ENCODE measurements at places on chromosomes 12 and 14.

DNA sequence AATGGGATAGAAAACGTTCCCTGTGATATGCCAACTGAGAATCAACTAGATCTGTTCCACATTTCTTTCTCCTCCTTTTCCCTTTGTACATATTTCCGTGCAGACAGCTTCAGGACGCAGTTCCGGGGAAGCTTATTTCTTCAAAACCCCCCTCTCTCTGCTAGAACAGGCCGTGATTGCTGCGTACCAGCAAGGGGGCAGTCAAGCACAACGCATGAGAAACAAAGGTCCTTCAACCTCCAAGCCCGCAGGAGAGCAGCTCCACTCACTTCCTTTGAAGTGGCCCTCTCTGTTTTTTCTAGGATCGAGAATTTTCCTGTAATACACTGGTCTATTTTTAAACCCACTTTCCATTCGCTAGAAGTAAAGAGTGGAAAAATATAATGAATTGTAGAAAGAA is 80.8 kb downstream of the ZNF664 start:
- no peak for DNase-seq

- DNase-seq = peak; percentile 26
Observed at GRCh38 chr14:39581474-39581873, 149.2 kb upstream of the FBXO33 start.

DNA sequence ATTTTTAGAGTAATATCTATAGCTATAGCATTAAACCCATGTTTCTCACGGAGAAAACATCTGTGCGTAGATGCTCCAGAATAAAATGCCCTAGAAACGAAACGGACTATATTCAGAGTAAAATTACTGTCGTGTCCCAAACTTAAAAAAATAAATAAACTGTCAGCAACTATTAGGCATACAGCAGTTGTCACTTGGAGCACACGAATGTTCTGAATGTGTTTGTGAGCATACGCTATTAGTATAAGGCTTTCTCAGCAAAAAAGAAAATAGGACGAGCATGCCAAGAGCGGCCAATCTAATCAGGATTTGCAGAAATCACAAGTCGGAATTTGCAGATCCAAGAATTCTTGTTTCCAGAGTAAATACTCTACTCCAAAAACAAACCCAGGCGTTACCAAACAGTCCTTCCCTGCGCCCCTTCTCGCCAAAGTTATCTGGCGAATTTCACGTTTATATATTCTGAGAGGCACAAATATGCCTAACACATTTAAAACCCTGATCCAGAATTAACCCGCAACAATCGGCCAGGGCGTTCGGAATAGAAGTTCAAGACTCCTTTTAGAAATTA is 836 bp downstream of the PTPN21 start:
- DNase-seq = no peak

DNA sequence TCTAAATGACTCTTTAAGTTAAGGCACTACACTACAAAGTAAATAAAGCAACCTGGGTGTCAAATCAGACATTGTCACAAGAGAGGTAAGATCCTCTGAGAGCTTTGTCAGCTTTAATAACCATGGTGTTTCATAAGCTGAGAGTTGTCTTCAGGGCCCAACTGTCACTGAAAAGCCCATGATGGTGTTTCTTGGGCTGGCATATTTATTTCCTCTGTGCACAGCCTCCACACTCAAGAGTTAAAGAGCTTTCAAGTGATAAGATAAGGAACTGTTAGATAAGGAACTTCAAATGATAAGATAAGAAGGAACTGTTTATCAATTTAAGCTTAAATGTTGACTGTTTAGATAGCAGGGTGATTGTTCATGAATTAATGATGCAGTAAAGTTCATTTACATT is 495.4 kb downstream of the TMEM117 start:
- DNase-seq = no peak

DNA sequence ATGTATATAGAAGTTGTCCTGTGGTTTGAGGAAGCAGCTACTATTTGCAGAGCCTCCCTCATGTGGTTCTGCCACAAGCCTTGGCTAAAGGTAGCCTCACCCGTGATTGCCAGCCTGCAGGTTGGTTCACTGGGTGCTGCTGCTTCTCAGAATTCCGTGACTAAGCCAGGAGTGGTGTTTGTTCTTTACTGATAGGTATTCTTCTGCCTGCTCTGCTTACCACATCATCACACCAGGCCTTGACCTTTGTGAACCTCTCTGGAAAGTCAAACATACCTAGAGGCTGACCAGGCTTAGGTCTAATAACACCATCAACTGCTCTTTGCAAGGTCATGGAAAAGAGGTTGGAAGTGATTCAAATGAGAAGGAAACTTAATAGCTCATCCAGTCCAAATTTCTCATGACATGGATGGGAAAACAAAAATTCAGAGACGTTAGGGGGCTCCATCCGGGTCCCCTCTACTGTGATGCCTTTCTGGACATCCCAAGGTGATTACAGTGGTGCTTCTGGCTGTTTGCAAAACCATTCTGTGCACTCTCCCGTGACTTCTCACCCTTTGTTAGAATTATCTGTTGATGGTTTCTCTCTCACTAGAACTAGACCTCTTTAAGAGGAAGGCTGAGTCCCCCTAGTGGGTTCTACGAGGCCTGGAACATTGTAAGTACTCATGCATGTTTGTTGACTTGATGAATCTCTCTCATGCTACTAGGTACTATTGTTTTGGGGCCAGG is 8.5 kb upstream of the SOCS2 start:
- peak; percentile 48 for DNase-seq

GRCh38 chr12:126157575-126157966 is 1092.3 kb downstream of the AACS start:
- no peak for DNase-seq

DNA sequence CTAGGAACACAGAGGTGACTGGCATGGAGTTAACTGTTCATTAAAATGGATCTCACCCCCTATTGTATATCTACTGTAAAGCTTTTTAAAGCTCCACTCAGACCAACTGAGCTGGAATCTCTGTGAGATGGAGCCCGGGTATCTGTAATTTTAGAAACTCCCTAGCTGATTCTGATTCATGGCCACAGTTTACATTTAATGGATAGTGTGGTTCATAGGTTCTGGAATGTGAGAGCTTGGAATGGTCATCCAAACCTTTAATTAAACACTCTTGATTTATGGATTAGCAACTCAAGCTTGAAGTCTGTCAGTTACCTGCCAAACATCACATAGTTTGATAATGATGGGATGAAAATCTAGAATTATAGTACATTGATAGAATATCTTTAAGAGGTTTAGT is 183.8 kb downstream of the SLC25A21 start:
- DNase-seq = no peak

DNA sequence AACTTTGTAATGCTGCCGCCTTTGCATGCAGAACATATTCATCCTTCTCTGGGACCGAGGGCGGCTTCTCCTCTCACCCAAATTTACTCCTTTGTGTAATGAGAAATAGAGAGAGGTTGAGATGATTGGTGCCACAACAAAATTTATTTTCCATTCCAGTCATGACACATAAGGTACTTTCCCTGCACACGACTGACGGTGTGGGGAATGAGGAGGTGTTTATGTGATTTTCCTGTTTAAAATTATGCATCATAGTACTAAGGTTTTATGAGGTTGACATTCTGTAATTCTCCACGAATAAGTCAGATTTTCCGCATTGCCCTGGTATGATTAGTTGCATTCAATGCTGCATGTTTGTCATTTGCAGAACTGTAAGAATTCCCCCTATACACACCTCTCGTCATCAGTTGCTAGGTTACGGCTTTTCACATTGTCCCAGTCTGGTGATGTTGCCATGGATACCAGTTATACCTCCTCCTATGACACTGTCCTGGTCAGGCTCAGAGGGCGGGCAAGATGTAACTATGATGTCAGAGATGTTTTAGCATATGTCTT is 23.1 kb downstream of the BICDL1 start:
- DNase-seq = no peak

GRCh38 chr12:28844718-28845117 is 304.4 kb upstream of the FAR2 start:
- DNase-seq = no peak

DNA sequence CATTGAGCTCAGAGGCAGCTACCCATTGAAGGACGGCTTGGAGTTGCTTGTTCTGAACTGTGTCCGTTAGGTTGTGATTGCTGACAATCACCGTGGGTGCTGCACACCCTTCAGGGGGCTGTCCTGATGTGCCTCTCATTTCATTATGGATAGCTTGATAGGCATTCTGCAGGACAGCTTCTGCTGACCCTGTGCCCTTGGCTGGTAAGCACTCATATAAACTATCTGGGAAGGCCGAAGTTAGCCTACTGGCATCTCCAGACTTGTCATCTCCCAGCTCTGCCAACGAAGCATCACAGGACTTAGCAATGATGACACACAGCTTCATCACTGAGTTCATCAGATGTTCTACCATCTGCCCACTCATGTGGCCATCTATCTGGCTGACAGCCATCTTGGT is 22.3 kb downstream of the AKAP3 start:
- DNase-seq = no peak

DNA sequence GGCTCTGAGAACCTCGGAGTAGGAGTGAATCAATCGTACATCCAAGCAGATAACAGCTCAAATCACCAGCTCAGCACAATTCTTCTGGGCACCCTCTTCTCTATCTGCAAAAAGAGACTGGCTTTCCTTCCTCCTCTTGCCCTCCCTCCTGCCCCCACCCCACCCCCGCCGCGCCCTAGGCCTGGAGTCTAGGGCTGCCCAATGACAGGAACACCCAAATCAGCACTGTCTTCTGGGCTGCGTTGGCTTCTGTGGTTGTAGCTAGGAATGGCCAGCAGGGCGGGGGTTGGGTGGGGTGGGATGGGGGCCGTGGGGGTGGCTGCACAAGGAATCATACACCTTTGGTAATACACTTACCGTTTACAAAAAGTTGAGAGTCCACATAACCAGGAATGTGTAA is 28.0 kb upstream of the TMCC3 start:
- DNase-seq = no peak

DNA sequence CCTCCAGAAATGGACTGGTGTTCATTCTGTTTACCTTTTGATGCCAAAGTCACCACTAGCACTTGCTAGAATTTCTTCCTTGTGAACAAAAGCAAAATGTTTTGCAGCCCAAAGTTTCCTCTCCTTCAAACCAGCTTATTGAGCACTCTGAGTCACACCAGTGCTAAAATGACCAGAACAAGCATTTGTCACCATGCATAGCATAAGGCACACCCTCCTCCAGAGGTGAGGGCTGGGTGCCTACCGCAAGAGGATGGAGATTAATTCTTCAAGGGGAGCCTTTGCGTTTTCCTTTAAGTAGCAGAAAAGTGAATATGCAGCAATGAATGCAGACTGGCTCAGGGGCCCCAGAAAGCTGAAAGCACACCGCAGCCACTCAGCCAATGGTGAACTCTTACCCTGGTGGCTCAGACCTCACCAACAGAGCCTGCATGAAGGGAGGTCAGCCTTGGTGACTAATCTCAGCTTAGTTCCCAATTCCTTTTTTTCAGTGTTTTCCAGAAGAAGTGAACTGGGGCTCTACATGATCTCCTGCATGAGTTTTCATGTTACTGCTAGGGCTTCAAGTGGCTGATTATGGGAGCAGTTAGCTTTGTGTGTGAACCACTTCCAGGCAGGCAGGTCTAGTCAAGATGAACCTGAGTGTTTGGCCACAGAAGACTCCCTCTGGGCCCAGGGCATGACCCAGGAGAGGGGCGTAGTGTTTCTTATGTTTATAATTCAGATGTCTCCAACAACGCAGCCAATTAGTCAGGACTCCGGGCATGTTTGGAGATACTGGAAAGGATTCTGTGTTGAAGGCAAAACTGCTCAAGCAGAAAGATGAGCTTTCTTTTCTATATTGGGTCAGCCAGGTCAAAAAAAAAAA is 96.3 kb downstream of the PAX9 start:
- DNase-seq = no peak

DNA sequence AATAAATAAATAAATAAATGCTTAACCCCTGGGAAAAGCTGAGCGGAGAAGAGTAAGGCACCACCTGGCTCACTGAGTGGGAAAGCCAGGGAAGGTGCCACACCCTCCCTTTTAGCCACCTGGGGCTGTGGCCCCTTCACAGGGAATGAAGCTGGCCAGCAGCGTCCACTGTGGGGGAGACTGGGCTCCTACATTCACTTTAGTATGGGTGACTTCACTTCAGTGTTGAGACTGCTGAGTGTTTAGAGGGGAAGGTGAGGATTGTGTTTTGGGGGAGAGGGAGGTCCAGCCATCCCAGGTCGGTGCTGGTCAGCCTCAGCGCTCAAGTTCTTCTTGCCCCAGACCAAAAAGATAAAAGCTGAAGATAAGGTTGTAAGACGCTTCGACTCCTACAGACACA is 1.6 kb downstream of the NAB2 start:
- DNase-seq = no peak

DNA sequence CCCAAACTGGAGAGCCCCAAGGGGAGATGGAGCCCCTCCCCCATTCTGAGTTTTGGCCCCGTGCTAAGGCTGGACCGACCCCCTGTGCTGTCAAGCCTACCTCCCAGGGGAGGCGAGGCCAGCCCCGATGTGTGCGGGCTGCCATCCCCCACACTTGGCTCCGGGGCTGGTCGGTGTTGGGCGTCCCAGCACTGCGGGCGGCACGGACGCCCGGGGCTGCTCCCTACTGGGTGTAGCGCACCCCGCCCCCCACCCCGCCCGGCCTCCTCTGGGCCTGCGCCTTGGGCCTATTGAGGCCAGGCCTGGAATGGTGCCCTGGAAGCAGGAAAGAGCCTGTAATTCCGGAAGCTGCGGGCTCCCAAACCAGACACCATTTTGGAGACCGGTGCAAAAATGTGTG is 2.6 kb downstream of the DCAF4 start:
- no peak for DNase-seq

DNA sequence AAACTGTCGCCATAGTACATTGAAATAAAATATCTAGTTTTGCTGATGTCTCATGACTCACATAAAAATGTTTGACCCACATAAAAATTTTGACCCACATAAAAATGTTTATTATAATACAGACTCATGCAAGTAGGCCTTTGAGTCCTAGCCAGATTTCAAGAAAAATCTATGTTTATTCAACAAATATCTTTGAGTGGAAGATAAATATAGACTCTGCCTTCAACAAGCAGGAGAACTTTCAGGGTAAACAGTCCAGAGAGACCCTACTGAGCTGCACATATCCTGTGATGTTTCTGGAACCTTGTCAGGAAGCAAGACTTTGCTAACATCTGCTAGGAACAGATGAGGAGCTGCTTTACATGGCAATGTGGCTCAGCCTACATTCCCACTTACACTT is 283.1 kb downstream of the MDGA2 start:
- DNase-seq = no peak

- DNase-seq = no peak
Observed at GRCh38 chr12:89280833-89281538, 71.3 kb downstream of the DUSP6 start.

DNA sequence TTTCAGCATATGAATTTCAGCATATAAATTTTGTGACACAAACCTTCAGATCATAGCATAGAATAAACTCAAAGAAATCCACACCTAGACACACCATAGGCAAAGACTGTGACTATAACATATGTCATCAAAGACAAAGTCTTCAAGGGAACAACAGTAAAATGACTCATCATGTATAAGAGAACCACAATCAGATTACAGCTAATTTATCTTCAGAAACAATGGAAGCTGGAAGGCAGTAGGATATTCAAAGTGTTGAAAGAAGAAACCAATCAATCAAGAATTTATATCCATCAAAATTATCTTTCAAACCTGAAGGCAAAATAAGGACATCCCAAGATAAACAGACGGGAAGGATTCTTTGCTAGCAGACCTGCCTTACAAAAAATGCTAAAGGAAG is 29.0 kb downstream of the DLK1 start:
- no peak for DNase-seq

- DNase-seq = no peak
Observed at GRCh38 chr12:95700316-95700785, 90.2 kb downstream of the NTN4 start.

- no peak for DNase-seq
Observed at GRCh38 chr12:1848745-1849144, 28.4 kb downstream of the LRTM2 start.

- peak; percentile 25 for DNase-seq
Observed at GRCh38 chr14:94485944-94486841, 10.2 kb upstream of the SERPINA9 start.

All from Kasumi-1 (cell line).